Immature natural killer cell (primary cell): ENCODE measurements at places on chromosomes 3 and 15. TPM values are rescaled to one million over a fixed set of nuclear protein-coding genes. Genes with fewer than 3 reads are reported as not detected.

- no peak overlapping the region for H3K4me3 ChIP-seq
- H3K36me3 ChIP-seq, result peaks cover 1% of the 10 kb centered on the region
- H3K27me3 ChIP-seq, result peaks cover under 1% of the 10 kb centered on the region
Observed at GRCh38 chr3:139638518-139638917, 39.3 kb downstream of the NMNAT3 start.

DNA sequence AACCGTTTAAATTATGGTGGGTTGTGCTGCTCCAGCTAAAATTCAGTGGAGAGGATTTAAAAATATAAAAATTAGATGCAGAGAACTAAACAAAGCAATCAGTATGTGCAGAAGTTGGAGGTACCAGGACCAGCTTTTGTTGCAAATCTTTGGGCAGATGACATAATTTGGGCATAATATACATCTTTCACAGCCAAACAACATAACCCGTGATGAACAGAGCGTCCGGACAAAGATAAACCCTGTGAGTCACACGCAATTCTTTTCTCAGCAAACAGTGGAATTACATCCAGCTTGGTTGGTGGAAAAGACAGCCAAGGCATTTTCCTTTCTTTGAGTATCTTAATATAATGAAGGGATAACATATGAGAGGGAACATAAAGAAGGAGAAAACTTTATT lies 419.4 kb upstream of the ADAMTS9 start:
- no peak overlapping the region for H3K27ac ChIP-seq
- no peaks in the 10 kb centered on the region for H3K36me3 ChIP-seq
- no peak overlapping the region for H3K4me3 ChIP-seq
- H3K4me1 ChIP-seq, result no peaks in the 10 kb centered on the region
- no peak for DNase-seq
- H3K27me3 ChIP-seq, result no peaks in the 10 kb centered on the region

DNA sequence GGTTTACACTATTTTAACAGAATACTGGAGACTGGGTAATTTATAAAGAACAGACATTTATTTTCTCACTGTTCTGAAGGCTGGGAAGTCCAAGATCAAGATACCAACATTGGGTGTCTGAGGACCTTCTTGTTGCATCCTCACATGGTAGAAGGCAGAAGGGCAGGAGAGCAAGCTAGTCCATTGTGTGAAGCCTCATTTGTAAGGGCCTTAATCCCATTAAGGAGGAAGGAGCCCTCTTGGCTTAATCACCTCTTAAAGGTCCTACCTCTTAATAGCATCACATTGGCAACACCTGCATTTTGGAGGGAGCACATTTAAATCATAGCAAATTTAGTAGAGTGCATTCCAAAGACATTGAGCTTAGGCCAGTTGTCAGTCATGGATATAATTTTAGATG lies 26.2 kb downstream of the UBE2Q2 start:
- peaks cover 25% of the 10 kb centered on the region for H3K36me3 ChIP-seq
- H3K27me3 ChIP-seq, result peaks cover 2% of the 10 kb centered on the region
- no peak for DNase-seq
- peaks cover 68% of the 10 kb centered on the region for H3K4me1 ChIP-seq

- H3K27me3 ChIP-seq, result no peaks in the 10 kb centered on the region
- H3K4me3 ChIP-seq, result no peak overlapping the region
- H3K4me1 ChIP-seq, result no peaks in the 10 kb centered on the region
- H3K36me3 ChIP-seq, result no peaks in the 10 kb centered on the region
- H3K27ac ChIP-seq, result no peak overlapping the region
Observed at GRCh38 chr15:32991619-32992111, 202.8 kb downstream of the FMN1 start.

DNA sequence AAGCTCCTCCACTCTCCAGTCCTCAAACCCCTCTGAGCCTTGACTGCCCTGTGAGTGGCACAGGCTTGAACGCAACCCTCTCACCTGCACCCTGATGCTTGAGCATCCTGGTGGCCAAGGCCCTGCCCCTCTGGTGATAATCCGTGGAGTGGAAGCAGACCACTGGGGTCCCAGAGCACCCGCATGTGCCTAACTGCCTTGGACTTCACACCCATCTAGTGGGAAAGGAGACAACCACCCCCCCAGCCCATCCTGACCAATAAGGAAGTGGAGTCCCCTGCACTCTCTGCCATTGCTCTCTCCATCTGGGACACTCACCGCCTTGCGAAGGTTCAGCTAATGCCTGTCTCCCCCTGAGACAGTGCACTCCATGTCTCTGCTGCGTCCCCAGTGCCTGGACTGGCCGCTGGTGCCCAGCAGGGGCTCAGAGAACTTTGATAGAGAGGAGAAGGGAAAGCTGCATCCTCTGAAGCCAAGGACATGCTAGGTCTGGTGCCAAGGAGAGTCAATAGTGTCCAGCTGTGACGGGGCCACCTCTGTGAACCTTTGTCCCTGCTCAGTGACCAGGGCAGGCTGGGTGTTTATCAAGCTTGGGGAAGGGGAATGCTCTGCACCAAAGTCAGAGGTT lies 3.4 kb downstream of the KLF15 start:
- no peak for DNase-seq
- no peaks in the 10 kb centered on the region for H3K36me3 ChIP-seq
- no peak overlapping the region for H3K27ac ChIP-seq
- peaks cover 16% of the 10 kb centered on the region for H3K4me1 ChIP-seq
- peaks cover 12% of the 10 kb centered on the region for H3K27me3 ChIP-seq

GRCh38 chr15:29675791-29676301 lies 146.4 kb downstream of the TJP1 start:
- DNase-seq, result no peak
- H3K4me1 ChIP-seq, result peaks cover 25% of the 10 kb centered on the region
- no peaks in the 10 kb centered on the region for H3K36me3 ChIP-seq
- no peak overlapping the region for H3K4me3 ChIP-seq

DNA sequence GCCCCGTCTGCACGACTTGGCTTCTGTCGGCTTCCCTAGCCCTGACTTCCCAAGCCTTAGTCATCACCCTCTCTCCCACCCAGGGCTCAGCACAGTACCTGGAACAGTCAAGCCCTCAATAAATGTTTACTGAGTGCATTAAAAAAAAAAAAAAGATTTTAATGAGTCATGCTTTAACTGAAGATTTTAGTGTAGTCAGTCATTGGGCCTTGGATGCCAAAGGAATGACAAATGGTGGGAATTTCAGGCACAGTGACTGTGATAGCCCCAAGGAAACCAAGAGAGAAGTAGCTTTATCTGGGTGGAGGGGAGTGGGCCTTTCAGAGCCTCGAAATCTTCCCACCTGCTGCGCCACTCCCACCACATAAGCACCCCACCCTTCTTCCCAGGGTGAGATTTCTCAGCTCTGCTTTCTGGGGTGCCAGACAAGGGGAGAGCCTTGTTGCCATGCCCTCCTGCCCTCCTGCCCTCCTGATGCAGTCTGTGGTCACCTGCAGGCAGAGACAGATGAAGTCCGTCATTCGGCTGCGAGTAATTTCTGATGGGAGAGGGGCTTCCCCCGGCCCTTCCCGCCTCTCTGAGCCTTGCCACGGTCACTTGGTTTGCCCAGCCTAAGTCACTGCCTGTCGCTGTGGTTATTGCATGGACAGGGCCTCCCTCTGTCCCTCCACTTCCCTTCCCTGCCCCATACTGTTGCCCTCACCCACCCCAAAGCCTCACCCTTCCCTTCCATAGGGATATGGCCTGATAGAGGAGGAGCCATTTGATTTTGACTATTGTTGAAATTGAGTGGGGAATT lies 41.8 kb downstream of the SMAD3 start:
- peak overlapping the region; percentile 78 for H3K27ac ChIP-seq
- no peaks in the 10 kb centered on the region for H3K4me1 ChIP-seq
- no peak overlapping the region for H3K4me3 ChIP-seq
- H3K36me3 ChIP-seq, result no peaks in the 10 kb centered on the region

GRCh38 chr3:23645533-23646183 lies 160.1 kb upstream of the UBE2E1 start:
- H3K27ac ChIP-seq, result peak overlapping the region; percentile 23
- DNase-seq, result no peak
- H3K27me3 ChIP-seq, result no peaks in the 10 kb centered on the region
- no peak overlapping the region for H3K4me3 ChIP-seq

GRCh38 chr3:161851941-161852566 lies 355.4 kb downstream of the OTOL1 start:
- DNase-seq, result no peak
- no peaks in the 10 kb centered on the region for H3K4me1 ChIP-seq
- no peaks in the 10 kb centered on the region for H3K36me3 ChIP-seq
- H3K4me3 ChIP-seq, result no peak overlapping the region

DNA sequence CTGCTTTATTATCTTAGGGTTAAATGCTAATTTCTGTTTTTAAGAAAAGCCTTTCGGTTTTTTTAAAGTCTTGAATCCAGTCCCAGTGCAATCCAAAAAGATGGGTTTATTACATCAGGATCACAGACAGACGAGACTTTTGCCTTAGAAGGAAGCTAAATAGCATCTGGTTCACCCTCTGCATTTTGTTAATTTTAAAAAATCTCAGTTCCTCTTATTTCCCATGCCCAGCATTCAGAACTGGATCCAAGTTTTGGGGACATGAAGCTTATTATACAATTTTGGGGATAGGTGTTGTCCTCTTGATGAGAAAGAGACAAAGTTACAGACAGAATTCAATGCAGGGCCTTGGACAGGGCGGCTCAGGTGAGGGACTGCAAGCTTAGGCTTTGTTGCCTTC lies 181.5 kb upstream of the LYSMD4 start:
- no peak overlapping the region for H3K4me3 ChIP-seq
- DNase-seq, result no peak
- H3K4me1 ChIP-seq, result no peaks in the 10 kb centered on the region
- no peak overlapping the region for H3K27ac ChIP-seq
- H3K36me3 ChIP-seq, result no peaks in the 10 kb centered on the region
- H3K27me3 ChIP-seq, result peaks cover 4% of the 10 kb centered on the region

GRCh38 chr3:184993394-184993793 lies 159.5 kb downstream of the C3orf70 start:
- no peak overlapping the region for H3K4me3 ChIP-seq
- DNase-seq, result no peak

DNA sequence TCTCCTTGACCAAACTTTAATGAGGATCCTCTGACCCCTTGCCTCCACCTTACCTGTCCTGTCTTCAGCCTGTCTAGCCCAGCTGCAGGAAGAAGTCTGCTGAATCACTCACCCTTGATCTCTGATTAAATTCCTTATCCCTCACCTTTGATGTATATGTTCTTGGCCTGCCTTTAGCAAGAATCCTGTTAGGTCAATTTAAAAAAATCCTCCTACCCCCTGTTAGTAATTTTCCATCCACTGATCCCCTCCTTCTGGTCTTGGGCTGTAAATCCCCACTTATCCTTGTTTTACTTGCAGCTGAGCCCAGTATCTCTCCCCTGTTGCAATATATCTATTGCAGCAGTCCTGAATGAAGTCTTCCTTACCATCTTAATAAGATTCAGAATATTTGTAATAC lies 39.0 kb downstream of the MYH15 start:
- H3K27me3 ChIP-seq, result no peaks in the 10 kb centered on the region
- H3K27ac ChIP-seq, result no peak overlapping the region
- H3K4me3 ChIP-seq, result no peak overlapping the region

GRCh38 chr15:68643216-68643830 lies 64.5 kb downstream of the CORO2B start:
- no peak overlapping the region for H3K4me3 ChIP-seq
- no peak overlapping the region for H3K27ac ChIP-seq
- no peak for DNase-seq
- H3K4me1 ChIP-seq, result no peaks in the 10 kb centered on the region

GRCh38 chr3:65729973-65730372 lies 308.7 kb downstream of the MAGI1 start:
- no peak overlapping the region for H3K4me3 ChIP-seq
- no peaks in the 10 kb centered on the region for H3K4me1 ChIP-seq
- DNase-seq, result no peak
- no peaks in the 10 kb centered on the region for H3K36me3 ChIP-seq
- no peak overlapping the region for H3K27ac ChIP-seq

DNA sequence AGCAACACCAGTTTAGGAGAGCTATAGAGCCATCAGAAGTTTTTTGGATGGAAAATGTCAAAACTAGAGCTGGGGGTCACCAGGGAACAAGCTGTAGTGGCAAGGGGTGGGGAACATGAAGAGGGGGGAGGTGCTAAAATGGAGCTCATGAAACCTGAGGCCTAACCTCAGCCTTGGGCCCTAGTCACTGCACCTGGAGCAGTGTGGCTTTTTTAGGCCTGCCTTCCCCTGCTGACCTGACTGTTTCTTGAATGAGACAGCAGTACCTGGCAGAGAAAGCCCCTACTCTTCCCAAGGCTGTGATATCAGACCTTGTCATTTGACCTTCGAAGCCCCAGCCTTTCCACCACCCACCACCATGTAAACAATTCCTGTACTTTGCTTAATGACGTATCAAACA lies 383.5 kb downstream of the EPHB1 start:
- no peak overlapping the region for H3K27ac ChIP-seq
- H3K4me1 ChIP-seq, result no peaks in the 10 kb centered on the region
- H3K36me3 ChIP-seq, result no peaks in the 10 kb centered on the region
- H3K4me3 ChIP-seq, result no peak overlapping the region
- H3K27me3 ChIP-seq, result no peaks in the 10 kb centered on the region
- no peak for DNase-seq

GRCh38 chr3:102158080-102158740 lies 276.6 kb upstream of the ZPLD1 start:
- H3K4me3 ChIP-seq, result no peak overlapping the region
- no peaks in the 10 kb centered on the region for H3K36me3 ChIP-seq
- H3K4me1 ChIP-seq, result no peaks in the 10 kb centered on the region
- H3K27me3 ChIP-seq, result peaks cover 5% of the 10 kb centered on the region
- no peak overlapping the region for H3K27ac ChIP-seq
- DNase-seq, result no peak

The ATP13A5 gene
- not detected for polyA plus RNA-seq

The GOLGA6B gene
- not detected for polyA plus RNA-seq

The HCLS1 gene
- 502 TPM for polyA plus RNA-seq

The KBTBD12 gene
- polyA plus RNA-seq, result not detected

The MESP1 gene
- polyA plus RNA-seq, result 4.5 TPM

The STRIT1 gene
- polyA plus RNA-seq, result not detected

The AADACL2 gene
- polyA plus RNA-seq, result not detected

The LSMEM2 gene
- polyA plus RNA-seq, result not detected

The MRPS11 gene
- polyA plus RNA-seq, result 82.6 TPM

The WHAMM gene
- 5.2 TPM for polyA plus RNA-seq

The GRM7 gene
- polyA plus RNA-seq, result not detected

The NMB gene
- polyA plus RNA-seq, result 10.0 TPM
